ENCODE measurements at places on chromosomes 6 and 20.
A peak's percentile ranks its signal among the peaks of the same experiment; 100 is the strongest.

- DNase-seq: no peak
Measured at GRCh38 chr6:145294942-145295341, 440.4 kb downstream of the EPM2A start.

DNA sequence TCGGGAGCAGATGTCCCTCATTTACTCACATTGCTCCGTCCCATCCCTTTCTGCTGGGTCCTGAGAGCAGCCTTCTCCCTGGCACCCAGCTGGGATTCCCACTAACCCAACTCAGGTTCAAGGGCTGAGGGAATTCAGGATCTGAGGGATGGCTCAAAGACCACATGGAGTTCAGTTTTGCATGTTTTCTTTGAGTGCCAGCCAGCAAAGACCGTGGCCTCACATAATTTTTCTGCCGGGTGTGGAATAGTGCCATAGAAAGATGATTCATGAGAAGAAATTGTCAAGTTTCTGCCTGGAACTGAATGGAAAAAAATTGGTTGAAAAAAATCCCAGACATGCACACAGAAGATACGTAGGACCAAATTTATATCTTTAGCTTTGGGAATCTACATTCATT lies 168.6 kb downstream of the CD83 start:
- DNase-seq: no peak

- peak; percentile 87 for DNase-seq
Measured at GRCh38 chr6:166343150-166343487, 774 bp upstream of the SFT2D1 start.

DNA sequence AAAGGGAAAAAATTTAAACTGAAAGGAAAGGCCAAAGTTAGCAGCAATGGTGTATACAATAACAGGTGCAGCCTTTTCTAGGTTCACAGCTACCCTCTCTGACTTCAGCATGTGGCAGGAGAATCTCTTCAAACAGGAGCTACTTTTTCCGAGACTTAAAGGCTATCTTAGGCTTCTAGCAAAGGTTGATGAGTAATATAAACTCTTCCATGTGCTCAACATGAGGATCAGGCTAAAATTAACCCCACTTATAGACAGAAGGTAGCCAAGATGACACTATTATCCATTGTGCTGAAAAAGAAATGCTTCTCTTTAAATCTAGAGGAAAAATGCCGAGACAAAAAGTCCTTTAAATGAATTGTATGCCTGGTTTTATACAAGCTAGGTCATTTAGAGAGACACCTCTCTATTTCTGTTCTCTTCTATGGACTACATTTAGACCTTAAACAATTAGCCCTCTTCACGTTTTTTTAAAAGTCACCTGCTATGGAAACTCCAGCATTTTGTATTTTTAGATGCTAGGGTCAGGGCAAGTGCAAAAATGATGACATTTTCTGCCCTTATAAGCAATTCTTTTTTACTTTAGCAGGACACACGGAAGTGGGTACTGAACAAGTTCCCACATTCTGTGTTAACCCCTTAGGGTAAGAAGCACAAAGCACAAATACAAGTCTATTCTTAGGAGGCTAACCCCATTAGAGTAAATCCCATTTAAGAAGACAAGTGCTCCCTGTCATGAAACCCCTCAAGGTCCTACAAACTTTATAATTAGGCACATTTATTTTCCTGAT lies 216.8 kb upstream of the CITED2 start:
- DNase-seq: peak; percentile 78

DNA sequence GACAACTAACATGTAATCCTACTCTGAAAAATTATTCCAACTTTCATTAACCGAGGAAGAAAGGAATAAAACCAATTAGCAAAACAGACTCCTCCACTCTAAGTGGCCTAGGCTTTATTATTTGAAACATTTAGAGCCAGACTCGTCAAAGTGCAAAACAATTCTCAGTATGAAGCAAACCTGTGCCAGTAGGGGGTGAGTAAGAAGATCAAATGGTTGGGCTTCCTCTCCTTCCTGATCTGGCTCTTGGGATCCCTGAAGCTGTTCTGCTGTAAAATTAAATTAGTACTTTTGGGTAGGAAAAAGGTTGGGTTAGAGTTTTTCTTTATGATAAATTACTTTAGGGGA lies 177.6 kb upstream of the MAN1A1 start:
- no peak for DNase-seq

DNA sequence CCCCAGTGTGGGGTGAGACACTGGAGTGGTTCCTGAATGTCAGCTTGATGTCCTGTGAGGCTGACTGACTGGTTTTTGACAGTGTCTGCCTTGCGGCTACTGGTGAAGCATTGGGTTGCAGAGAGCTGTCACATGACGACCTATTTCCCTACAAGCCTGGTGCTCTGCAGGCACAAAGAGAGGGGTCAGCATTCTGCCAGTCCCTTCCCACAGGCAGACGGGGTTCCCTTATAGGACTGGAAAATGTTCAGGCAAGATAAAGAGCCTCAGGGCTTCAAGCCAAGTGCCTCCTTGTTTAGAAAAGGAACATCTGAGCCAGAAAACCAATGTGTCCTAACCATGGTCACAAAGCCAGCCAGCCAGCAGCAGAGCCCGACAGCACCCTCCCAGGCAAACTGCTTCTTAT lies 11.0 kb downstream of the LY86 start:
- no peak for DNase-seq

GRCh38 chr6:136696238-136696637 lies 96.0 kb downstream of the MAP3K5 start:
- peak; percentile 56 for DNase-seq

DNA sequence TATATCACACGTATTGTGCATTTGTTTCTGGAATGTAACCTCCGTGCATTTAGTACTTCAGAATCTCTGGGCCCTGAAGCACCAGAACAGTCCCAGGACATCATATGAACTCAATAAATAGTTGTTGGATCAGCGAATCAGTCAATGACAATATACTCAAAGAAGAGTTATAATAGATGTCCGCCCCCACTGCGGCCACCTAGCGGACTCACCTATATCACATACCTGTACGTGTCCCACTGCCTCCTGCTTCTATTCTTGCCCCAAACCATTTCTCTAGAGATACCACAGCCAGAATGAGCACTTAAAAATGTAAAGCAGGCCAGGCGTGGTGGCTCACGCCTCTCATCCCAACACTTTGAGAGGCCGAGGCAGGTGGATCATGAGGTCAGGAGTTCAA lies 73.9 kb downstream of the DCDC2 start:
- no peak for DNase-seq

DNA sequence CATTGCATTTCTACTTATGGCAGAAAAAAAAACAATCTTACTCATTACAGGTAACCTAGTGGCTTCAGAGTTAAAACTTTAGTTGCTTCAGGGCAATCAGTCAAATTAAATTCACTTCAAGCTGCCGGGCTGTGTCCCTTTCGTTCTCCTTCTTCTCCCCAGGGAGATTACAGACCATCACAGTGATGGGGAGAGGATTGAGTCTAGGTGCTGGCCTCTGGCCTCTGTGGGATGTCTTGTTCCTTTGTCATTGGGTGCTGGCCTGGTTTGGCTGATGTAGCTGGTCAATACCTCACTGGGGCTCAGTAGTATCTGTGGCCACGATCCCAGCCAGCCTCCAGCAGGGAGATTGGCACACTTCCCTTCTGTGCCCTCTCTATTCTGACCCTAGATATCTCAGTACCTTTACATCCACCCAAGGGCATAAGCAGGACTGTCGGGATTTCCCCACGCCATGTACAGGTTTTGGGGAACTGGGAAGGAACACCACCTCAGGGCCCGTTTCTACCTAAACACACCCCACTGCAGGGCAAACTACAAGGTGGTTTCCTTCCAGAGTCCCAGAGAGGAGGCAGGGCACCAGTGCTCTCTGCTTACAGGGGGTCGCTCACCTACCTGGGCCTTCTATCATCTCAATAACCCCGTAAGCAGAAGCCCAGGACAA lies 15.4 kb downstream of the FYN start:
- no peak for DNase-seq

- no peak for DNase-seq
Measured at GRCh38 chr20:53130795-53131194, 158.6 kb downstream of the TSHZ2 start.

DNA sequence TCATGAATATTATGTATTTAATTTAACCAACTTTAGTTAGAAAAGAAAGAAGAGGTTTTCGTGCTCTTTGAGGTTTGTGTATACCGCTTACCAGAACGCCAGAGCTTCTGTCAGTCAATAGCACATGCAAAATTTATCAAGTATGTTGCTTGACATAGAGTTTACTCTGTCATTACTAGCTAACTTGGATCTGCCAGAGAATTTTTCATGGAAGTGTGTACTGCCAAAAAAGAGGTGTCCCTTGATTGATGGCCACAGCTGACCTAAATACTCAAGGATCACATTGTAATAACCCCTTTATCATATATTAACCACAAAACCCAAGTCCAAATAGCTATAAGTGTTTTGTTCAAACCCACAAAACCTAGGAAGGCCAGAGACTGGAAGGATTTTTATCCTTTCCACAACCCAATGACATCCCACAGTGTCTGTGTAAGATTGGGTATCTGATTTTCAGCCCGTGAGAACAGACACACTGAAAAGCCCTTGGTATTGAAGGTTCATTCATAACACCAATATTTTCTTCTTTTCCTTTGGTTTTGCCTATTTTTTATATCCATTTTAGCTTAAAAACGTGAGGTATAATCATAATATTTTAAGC lies 194.0 kb upstream of the EYA4 start:
- DNase-seq: no peak

- DNase-seq: no peak
Measured at GRCh38 chr6:1278061-1278720, 33.7 kb upstream of the FOXQ1 start.

DNA sequence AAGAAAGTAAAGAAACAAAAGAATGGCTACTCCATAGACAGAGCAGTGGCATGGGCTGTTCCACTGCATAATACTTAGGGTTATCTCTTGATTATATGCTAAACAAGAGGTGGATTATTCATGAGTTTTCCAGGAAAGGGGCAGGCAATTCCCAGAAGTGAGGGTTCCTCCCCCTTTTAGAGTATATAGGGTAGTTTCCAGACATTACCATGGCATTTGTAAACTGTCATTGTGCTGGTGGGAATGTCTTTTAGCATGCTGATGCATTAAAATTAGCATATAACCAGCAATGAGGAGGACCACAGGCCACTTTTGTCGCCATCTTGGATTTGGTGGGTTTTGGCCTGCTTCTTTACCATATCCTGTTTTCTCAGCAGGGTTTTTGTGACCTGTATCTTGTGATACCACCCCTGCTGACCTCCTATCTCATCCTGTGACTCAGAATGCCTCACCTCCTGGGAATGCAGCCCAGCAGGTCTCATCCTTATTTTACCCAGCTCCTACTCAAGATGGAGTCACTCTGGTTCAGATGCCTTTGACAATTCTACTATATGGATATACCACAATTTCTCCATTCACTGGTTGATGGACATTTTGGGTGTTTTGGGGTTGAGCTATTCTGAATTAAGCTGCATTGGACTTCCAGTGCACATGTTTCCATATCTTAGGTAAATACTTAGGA lies 280.6 kb downstream of the FARS2 start:
- no peak for DNase-seq

- DNase-seq: no peak
Measured at GRCh38 chr20:8187740-8188139, 55.7 kb downstream of the PLCB1 start.

DNA sequence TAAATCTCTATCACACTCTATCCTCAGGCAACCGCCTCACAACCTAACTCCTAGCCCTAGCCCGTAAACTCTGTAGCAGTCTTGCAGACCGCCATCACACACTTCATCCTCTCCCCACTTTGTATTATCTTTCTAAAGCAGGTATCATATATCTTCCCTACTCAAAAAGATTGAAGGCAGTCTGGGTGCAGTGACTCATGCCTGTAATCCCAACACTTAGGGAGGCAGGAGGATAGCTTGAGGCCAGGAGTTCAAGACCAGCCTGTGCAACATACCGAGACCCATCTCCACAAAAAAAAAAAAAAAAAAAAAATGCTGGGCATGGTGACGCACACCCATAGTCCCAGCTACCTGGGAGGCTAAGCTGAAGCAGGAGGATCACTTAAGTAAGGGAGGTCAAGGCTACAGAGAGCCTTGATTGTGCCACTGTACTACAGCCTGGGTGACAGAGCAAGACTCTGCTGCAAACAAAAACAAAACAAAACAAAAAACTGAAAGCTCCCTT lies 22.9 kb downstream of the RANBP9 start:
- no peak for DNase-seq

GRCh38 chr20:64065062-64065973 lies 2.3 kb downstream of the TCEA2 start:
- no peak for DNase-seq

DNA sequence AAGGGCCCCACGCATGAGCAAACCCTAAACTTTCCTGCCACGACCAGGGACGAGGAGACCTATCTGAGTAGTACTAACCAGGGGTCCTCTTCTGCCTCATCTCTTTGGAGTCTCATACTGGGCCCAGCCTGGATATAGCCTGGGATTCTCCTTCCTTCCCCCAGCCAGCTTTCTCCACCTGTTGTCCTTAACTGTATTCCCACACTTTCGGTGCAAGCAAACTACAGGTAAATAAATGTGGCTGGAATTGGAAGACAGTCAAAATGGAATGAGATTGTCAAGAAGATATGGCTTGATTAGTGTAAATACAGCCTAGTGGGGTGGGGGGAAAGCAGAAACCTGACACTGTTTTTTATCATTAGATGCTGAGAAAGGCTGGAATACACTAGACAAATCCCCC lies 23.5 kb upstream of the LY86 start:
- DNase-seq: no peak

DNA sequence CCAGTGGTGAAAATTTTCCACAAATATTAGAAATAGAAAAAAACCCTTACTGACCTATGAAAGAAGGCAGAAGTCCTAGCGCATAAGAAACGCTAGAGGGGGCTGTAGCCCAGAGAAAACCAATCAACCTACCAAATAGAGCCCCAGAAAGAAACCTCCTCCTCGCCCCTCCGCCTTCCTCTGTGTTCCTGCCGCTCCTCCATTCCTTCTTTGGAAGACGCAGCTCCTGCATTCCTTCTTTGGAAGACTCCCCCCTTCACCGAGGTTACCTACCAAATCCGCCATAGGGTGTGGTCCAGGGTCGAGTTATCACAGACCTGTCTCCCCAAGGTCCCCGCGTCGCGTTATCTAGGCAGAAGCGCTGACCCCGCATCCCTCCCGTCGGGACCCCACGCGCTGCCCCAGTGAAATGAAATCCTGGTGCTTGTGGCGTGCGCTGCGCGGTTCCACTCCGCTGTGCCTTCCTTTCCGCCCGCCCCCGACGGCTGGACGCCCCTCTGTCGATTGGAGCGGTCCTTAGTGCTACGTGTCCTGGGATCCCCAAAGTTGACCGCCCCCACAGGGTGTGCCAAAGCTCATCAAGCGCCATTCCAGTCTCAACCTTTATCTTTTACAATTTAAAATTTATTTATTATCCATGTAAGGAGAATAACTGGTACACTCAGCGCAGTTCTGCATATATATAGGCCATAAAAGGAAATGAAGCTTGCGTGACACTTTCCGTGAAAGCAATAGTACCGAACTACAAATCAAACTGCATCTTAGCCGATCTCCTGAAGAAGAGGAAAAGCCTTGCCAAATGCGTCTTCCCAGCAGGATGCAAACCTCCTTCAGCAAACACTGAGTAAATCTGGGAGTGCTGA lies 13.0 kb downstream of the RPP21 start:
- DNase-seq: peak; percentile 42

- DNase-seq: no peak
Measured at GRCh38 chr6:47308552-47309290, 984 bp downstream of the TNFRSF21 start.

- DNase-seq: no peak
Measured at GRCh38 chr6:134657751-134658527, 292.0 kb downstream of the ALDH8A1 start.
